ENCODE measurements at places on chromosomes 5 and 9.

DNA sequence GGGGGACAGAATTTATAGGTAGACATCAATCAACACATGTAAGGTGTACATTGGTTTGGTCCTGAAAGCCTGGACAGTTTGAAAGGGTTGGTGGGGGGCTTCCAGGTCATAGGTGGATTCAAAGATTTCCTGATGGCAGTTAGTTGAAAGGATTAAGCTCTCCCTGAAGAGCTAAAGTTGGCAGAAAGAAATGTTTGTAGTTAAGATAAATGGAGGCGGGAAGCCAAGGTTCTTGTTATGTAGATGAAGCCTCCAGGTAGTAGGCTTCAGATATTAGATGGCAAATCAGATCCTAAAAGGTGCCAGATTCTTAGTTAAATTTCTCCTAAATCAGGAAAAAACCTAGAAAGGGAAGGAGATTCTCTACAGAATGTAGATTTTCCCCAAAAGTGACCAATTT lies 9.0 kb upstream of the LRRTM2 start:
- DNase-seq, result no peak

DNA sequence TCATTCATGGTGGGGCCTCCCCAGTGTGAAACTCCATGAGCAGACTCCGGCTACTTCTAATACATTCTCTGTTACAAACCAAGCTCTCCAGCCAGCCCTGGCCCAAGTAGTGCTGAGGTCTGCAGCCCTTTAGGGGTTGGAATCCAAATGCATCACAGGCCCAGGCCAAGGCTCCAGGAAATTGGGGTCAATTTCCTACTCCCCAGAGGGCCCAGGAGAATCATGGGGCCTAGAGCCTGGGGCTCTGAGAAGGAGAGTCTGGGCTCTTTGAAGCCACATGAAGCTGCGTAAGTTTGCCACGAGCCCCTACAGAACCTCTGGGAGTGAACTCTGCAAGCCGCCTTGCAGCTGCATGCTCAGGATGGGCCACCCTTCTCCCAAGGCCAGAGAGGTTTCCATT lies 206.4 kb downstream of the PAPPA start:
- no peak for DNase-seq

DNA sequence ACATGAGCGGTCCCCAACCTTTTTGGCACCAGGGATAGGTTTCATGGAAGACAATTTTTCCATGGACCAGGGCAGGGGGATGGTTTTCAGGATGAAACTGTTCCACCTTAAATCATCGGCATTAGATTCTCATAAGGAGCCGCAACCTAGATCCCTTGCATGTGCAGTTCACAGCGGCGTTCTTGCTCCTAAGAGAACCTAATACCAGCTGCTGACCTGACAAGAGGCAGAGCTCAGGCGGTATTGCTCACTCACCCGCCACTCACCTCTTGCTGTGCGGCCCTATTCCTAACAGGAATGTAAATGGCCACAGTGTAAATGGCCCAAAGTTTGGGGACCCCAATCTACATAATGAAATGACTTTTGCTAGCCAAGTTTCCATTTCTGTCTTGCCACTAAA lies 3.1 kb upstream of the PLIN2 start:
- no peak for DNase-seq

GRCh38 chr9:117835798-117836197 lies 131.6 kb downstream of the TLR4 start:
- no peak for DNase-seq

DNA sequence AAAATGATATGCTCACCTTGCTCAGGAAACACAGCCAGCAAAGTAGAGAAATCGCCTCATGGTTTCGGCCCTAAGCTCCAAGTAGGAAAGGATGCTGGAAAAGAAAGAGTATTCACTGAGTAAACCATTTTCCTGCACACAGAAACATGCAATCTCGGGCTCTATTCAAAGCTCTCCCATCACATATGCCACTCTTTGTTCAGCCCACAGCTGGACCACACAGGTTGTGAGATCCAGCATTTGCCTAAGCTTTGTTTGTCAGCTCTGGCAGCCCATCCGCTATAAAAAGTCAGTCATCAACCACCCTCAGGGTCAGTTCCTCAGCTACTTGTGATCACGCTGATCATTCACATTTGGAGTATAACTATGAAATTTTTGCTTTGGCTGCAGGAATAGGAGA lies 96.5 kb upstream of the SMARCA2 start:
- DNase-seq, result no peak

DNA sequence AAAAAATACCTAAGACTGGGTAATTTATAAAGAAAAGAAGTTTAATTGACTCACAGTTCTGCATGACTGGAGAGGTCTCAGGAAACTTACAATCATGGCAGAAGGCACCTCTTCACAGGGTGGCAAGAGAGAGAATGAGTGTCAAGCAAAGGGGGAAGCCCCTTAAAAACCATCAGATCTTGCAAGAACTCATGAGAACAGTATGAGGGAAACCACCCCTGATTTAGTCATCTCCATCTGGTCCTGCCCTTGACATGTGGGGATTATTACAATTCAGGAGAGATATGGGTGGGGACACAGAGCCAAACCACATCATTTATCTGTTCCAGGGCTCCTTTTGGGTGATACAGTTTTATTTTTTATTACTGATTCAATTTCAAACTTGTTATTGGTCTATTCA lies 23.2 kb upstream of the ADAMTS16 start:
- DNase-seq, result no peak

GRCh38 chr9:95729046-95729445 lies 146.4 kb upstream of the ERCC6L2 start:
- no peak for DNase-seq

- DNase-seq, result no peak
Observed at GRCh38 chr5:67431191-67431590, 234.6 kb upstream of the CD180 start.

DNA sequence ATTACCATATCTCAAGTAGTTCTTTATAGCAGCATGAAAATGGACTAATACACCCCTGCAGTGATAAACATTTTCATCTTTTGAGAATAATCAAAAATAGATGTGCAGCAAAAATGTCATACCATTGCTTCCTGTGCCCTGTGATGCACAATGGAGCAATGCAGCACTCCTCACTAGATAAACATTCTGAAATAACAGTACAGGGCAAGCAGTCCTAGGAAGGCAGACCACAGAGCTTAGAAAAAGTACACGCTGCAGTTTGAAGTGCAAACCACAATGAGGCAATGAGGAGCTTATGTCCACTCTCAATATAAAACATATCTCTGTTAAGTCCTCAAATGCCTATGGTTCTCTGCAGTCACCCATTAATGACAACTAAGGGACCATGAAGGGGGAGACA lies 367.6 kb downstream of the PDE4D start:
- no peak for DNase-seq

- DNase-seq, result no peak
Observed at GRCh38 chr5:120808135-120808534, 344.0 kb downstream of the PRR16 start.

DNA sequence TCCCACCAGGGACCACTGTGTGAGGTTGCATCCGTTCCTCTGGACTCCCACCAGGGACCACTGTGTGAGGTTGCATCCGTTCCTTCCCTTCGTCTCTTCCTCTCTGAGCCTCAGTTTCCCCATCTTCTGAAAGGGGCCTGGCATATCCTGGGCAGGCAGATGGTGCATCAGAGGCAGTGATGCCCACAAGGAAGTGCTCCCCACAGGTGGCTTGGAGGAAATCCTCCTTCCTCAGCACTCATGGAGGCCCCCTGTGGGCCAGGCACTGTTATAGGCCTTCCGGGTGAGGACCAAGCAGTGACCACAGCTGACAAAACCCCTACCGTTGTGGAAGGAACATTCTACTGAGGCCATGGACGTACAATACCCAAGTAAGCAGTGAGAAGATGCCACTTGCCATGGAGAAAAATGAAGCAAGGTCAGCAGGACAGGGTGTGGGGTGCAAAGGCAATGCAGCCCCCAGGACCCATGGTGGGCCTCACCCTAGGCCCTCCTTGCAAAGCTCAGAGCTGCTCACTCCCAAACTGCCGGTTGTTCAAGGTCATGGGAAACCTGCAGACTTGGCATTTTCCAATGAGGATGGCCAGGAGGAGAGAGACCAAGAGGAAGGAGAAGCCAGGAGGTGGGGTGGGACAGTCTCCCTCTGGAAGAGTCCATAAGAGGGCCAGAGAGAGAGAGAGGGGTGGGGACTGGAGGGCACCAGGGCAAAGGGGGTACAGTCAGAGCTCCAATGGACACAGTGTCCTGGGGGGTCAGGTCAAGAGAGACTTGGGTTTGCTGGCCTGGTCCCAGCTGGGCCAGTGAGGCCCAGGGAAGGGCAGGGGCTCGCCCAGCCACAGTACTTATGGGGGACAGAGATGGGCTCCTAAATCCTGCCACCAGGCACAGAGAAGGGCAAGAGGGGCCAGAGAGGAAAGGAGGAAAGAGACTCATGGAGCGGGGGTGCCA lies 51.1 kb downstream of the C9orf50 start:
- no peak for DNase-seq

- no peak for DNase-seq
Observed at GRCh38 chr5:19855931-19856330, 132.1 kb downstream of the CDH18 start.

GRCh38 chr5:96199713-96200183 lies 233.3 kb downstream of the PCSK1 start:
- no peak for DNase-seq

DNA sequence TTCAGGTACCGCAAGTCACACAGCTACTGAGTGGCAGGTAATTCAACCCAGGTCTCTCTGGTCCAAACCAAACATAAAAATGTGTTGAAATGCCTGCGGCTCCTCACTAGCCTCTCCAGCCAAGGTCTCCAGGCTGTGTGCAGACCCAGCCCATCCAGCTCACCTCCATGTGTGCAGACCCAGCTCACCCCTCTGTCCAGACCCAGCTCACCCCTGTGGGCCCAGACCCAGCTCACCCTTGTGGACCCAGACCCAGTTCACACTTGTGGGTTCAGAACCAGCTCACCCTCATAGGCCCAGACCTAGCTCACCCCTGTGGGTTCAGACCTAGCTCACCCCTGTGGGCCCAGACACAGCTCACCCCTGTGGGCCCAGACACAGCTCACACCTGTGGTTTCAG lies 188.0 kb upstream of the ADCY2 start:
- no peak for DNase-seq

- DNase-seq, result no peak
Observed at GRCh38 chr5:168317096-168317520, 25.7 kb downstream of the WWC1 start.

- DNase-seq, result no peak
Observed at GRCh38 chr5:8953911-8954438, 591.9 kb downstream of the SEMA5A start.

DNA sequence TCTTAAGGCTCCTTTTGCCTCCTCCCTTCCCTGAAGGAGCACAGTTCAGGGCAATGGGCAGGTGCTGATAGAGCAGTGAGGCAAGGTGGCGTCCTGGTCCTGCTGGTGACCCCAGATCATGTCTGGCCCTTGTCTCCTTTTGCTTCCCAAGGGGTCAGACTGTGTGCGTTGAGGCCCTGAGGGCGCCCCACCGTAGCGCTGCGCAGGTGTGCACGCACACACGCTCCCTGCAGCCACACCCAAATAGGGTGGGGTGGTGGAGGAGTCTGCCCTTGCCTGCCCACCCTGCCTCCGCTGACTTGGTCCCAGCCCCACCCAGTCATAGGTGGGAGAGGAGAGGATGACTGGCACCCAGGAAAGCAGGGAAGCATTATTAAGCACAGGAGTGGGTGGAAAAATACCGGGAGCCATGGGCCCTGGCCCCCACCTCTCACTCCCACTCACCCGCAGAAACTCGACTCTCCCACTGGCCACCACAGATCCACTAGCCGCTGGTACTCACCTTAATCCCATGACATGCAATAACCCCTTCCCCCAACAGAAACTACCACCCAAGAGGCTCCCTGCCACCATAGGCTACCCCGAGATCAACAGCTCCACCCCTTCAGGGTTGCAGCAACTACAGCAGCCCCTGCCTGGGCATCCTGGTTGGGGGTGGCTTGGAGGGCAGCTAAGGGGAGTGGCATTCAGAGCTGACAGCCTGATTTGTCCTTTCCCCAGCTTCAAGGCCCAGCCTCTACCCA lies 16.7 kb downstream of the PDLIM4 start:
- DNase-seq, result no peak

All from anterior cingulate cortex (tissue), 58 donors.